GM23248 (cell line): ENCODE measurements at places on chromosomes 11 and 22.

DNA sequence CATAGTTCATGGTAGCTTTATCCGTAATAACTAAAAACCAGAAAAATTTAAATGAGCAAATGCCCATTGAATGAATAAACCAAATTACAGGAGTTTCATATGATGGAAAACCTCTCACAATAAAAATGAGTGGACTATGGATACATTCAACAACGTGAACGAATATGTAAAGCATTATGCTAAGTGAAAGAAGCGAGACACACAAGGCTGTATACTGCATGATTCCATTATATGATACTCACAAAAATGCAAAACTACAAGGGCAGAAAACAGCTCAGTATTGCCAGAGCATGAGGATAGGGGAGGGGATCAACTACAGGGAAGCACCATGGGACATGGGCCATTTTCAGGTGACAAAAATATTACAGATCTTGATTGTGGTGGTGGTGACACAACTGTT, 22.2 kb downstream of the DDI1 start:
- no peaks in the 10 kb centered on the region for H3K36me3 ChIP-seq
- no peak overlapping the region for H3K27ac ChIP-seq
- DNase-seq, result no peak
- no peaks in the 10 kb centered on the region for H3K27me3 ChIP-seq

DNA sequence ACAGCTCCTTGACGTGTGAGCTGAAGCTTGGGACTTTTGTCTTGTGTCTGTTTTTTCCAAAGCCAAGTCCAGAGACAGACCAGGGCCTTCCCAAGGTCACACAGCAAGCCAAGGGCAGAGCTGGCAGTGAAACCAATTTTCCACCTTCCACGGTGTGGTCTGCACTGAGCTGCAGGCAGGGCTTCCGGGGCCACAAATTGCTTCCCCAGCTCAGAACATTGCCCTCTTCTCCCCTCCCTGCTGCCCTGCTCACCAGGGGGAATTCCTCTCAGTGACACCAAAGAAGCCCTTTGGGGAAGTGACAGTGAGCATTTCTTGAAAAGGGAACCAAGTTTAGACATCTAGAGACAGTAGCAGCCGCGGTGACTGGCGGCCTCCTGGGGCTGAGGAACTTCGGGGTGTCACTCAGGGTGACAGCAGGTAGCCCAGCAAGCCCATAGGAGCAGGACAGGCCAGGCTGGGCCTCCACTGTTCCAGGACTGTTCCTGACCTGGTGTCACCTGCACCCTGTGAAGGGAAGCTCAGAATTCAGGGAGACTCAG, 9.2 kb downstream of the FXYD2 start:
- DNase-seq, result no peak
- no peak overlapping the region for H3K27ac ChIP-seq
- no peaks in the 10 kb centered on the region; the same call in 1 of the 2 replicates for H3K27me3 ChIP-seq
- no peaks in the 10 kb centered on the region for H3K4me1 ChIP-seq
- no peaks in the 10 kb centered on the region for H3K36me3 ChIP-seq

DNA sequence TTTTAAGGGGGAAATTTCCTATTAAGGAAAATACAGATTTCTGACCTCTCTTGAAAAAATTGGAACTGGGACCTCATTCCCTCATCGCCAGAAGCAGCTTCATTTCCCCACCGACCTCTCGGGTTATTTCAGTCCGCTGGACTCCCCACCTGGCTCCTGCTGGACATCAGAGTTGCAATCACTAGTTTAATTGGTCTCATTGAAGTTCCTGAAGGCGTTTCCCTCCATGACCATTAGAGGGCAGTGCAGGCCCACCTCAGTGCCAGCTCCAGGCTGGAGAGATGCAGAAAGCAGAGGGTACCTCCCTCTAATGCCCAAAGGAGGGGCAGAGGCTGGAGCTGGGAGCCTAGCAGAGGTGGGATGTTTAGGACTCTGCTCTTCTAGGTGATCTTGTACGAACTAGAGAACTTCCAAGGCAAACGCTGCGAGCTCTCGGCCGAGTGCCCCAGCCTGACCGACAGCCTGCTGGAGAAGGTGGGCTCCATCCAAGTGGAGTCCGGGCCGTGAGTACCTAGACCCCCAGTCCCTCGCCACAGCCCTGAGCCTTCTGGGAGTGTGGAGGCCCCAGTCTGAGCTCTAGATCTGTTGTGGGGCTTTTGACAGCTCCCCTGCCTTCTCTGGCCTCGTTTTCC, 2.7 kb downstream of the CRYBB3 start:
- H3K27me3 ChIP-seq, result peaks cover 5% of the 10 kb centered on the region; the same call in 1 of the 2 replicates
- peak; percentile 63 for DNase-seq
- no peak overlapping the region for H3K27ac ChIP-seq
- no peaks in the 10 kb centered on the region for H3K4me1 ChIP-seq
- H3K36me3 ChIP-seq, result no peaks in the 10 kb centered on the region
- H3K4me3 ChIP-seq, result no peak overlapping the region

- peak; percentile 42 for DNase-seq
- H3K36me3 ChIP-seq, result no peaks in the 10 kb centered on the region
These were observed 3.4 kb upstream of the RCOR2 start for GRCh38 chr11:63920126-63920938.

DNA sequence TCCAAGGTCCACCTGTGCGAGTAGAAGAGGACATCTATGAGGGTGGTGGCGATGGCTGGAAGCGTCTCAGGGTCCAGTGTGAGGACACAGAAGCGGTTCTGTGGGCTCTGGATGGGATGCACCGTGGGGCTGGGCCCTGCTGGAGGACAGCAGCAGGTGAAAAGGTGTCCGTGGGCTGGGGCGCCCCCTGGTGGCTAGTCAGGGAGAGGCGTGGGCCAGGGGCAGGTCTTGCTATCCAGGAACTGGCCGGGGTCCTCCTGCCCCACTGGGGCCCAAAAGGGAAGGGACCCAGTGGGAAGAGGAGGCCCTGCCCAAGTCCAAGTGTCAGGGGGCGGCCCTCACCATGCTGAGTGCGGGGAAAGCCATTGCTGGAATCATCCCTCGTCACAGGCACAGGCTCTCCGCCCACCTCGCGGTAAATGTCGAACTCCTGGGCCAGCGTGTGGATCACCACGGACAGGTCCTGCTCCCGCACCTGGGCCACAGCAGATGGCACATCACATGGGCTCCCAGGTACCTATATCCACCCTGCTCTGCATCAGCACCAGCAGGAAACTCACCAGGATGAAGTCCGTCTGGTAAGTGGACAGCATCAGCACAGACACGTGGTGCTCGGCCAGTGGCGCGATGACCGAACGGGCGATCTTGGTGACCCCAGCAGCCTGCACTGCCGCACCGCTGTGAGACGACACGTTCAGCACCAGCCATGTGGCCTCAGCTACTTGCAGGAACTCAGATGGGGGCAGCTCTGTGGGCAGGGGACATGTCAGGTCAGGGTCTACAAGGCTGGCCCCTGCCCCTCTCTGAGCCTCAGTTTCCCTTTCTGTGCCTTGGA, 2.3 kb downstream of the CASTOR1 start:
- no peak overlapping the region for H3K27ac ChIP-seq
- no peaks in the 10 kb centered on the region for H3K36me3 ChIP-seq
- peak; percentile 47 for DNase-seq
- H3K27me3 ChIP-seq, result no peaks in the 10 kb centered on the region
- no peak overlapping the region for H3K4me3 ChIP-seq
- peaks cover 20% of the 10 kb centered on the region for H3K4me1 ChIP-seq

DNA sequence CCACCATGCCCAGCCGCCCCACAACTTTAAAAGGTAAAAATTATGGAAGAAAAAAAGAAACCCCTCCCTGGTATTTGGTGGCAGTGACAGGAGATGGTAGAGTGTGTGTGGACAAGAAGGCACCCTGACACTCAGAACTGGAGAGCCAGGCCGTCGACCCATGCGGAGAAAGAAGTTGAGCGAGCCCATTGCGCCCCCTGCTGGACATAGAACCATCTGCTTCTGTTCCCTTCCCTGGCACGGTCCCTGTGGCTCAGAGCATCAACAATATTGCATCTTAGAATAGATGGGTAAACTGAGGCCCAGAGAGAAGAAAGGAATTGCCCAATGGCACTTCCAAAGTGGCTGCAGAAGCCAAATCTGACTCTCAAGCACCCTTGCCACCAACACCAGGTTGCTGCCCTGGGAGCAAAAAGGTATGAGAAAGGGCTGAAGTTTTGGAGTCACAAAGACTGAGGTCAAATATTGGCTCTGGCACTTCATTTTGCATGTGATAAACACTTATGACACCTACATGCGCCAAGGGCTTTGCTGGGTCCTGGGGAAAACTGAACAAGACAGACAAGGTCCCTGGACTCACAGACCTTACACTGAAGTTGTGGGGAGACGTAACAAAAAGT, 8.6 kb downstream of the MRPL11 start:
- no peak overlapping the region for H3K27ac ChIP-seq
- H3K4me1 ChIP-seq, result no peaks in the 10 kb centered on the region
- no peak overlapping the region for H3K4me3 ChIP-seq
- H3K36me3 ChIP-seq, result 0 out of 2 replicates have a peak, but pooled peaks cover 4% of the 10 kb centered on the region
- peak; percentile 87 for DNase-seq

GRCh38 chr11:33379947-33380346, 122.8 kb downstream of the HIPK3 start:
- H3K27ac ChIP-seq, result no peak overlapping the region
- 0 out of 2 replicates have a peak, but pooled peaks cover 6% of the 10 kb centered on the region for H3K36me3 ChIP-seq
- H3K4me1 ChIP-seq, result peaks cover 18% of the 10 kb centered on the region
- no peak overlapping the region for H3K4me3 ChIP-seq

- no peaks in the 10 kb centered on the region for H3K36me3 ChIP-seq
- H3K27me3 ChIP-seq, result no peaks in the 10 kb centered on the region
- no peaks in the 10 kb centered on the region for H3K4me1 ChIP-seq
- no peak overlapping the region for H3K4me3 ChIP-seq
- H3K27ac ChIP-seq, result no peak overlapping the region
- DNase-seq, result no peak
These were observed 62.1 kb upstream of the CADM1 start for GRCh38 chr11:115566180-115566764.
